AG09319 (cell line): ENCODE measurements at places on chromosomes 13 and 19.
A peak's percentile ranks its signal among the peaks of the same experiment; 100 is the strongest.

- DNase-seq: no peak
Observed at GRCh38 chr19:3146677-3147100, 10.9 kb downstream of the GNA15 start.

DNA sequence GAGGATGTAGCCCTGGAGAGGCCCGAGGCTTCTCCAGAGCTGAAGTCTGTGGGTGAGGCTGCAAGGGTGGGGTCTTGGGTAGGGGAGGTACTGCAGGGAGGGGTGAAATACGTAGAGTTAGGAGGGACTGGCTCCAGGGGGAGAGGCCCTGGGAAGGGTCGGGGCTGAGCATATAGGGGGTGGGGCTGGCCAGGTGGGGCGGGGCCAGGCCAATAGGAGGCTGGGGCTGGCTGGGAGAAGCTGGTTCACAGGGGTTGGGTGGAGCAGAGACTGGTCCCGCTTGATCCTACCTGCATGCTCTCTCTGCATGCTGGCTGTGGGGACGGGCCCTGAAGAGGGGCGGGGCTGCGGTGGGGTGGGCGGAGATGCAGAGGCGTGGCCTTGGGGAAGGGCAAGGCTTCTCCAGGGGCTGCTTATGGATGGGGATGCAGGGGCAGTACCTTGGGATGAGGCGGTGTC lies 51.9 kb downstream of the CELF5 start:
- DNase-seq: no peak

DNA sequence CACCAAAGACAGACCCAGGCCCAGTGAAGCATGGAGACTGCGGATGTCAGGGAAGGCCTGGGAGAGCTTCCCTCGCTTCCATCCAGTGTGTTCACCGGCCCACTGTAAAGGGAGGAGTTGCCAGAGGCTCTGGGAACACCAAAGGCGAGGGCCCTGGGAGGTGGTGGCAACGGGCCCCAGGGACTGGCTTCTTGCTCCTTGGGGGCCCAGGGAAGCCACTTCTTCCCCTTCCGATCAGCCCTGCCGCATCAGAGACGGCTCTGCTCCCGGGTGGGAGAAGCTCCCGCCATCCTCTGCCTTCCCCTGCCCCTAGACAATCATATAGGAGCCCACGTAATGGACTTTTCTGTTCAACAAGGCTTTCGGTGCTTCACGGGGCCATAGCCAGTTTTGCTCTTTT lies 83.4 kb upstream of the GPR183 start:
- DNase-seq: no peak

GRCh38 chr19:49667473-49667872 lies 1.7 kb downstream of the BCL2L12 start:
- no peak for DNase-seq

GRCh38 chr19:31340042-31341025 lies 8.9 kb downstream of the TSHZ3 start:
- peak; percentile 85 for DNase-seq

GRCh38 chr19:10878253-10878652 lies 6.9 kb downstream of the CARM1 start:
- DNase-seq: no peak

DNA sequence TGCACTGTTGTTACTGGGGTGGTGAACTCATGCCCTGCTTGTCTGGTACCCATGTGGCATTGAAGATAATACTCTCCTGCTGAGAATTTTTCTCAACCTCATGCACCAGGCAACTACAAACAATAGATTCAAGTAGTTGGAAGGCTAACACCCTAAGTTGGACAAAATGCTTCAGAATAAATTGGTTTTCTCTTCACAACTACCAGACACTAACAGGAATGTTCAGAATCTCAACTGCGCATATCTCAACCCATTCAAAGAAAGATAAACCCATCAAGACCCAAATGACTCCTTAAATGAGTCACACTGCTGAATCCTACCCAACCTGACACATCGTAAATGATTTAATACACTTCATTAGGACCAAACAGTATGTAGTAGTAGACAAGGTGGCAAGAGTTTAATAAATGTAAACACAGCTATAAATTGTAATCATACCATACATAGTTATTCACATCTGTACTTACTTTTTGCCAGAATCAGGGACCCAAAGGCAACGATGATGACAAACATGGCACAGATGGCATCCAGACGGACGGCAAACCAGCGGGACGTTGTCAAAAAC lies 227.4 kb downstream of the ABCC4 start:
- DNase-seq: no peak

DNA sequence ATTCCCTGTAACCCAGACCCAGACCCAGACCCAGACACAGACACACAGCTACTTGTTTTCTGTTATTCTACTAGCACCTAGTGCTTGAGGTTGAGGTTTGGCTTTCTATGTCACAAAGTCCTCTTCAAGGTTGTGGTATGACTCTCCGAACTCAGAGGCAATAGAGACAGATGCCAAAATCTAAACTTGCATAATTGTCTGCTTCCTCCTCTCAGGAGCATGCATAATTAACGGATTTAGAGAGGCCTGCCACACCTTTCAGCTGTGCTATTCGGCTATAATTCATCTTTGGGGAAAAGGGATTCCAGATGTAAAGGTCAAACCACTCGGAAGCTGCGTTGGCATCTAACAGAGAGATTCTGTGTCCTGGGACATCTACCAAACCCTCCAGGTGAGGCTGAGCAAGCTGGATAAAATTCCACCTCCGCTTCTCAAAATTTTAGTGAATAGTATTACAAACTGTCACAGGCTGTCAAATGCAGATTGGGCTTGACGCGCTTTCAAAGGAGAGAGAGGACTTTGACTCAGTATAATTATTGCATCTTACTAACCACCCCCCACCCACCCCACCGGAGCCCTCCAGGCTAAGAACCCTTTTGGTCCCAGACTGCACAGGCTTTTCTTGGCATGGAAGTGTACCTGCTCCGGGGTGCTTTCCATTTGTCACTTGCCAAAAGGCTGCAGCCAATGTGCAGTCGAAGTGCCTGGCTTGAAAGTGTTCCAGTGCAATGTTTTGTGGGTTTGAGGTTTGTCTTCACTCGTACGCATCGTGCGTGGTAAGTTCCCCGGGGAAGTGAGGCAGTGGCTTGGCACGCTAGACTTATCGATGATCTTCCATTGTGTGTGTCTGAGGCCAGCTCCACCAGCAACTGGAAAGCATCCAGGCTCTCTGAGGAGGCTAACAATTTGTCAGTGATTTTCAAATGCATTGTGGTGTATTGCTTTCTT lies 194.1 kb downstream of the TDRD3 start:
- peak; percentile 30 for DNase-seq

- DNase-seq: no peak
Observed at GRCh38 chr19:48867123-48867745, 1.2 kb downstream of the PLEKHA4 start.

DNA sequence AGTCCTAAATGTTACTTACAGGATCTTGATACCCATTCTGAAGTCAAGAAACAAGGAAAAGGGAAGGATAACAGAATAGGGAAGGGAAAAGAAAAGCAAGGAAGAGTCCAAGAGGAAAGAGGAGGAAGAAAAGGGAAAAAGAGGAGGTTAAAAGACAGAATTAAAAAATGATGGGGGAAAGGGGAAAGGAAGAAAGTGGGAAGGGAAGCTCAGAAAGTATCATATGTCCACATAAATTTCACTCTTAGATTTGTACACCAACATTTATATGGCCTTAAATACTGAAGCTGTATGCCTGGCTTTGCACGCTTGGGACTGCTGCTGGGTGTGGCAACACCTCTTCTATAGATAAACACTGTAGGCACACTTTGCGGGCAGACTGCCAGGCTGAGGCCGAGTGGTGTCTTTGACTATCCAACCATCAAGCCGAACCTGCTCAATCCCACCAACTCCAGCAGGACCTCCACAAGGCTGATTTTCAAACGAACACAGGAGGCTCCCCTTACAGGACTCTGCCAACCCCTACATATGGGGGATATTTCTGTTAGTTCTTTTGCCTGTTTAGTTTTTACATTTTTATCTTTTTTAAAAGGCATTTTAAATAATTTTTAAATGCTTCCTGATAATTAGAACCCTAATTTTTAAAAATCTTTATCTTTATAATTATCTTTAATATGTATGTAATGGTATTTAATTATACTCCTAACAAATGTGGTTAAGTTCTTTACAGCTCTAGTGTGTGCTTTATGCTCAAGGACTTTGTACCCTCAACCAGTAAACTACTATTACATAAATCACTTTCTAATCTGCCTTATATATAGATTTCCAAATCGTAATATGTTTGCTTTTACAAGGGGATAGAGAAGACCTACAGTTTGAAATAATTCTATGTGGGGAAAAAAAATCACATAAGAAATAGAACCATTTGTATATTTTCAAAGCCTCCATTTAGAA lies 154.2 kb downstream of the DIAPH3 start:
- no peak for DNase-seq

DNA sequence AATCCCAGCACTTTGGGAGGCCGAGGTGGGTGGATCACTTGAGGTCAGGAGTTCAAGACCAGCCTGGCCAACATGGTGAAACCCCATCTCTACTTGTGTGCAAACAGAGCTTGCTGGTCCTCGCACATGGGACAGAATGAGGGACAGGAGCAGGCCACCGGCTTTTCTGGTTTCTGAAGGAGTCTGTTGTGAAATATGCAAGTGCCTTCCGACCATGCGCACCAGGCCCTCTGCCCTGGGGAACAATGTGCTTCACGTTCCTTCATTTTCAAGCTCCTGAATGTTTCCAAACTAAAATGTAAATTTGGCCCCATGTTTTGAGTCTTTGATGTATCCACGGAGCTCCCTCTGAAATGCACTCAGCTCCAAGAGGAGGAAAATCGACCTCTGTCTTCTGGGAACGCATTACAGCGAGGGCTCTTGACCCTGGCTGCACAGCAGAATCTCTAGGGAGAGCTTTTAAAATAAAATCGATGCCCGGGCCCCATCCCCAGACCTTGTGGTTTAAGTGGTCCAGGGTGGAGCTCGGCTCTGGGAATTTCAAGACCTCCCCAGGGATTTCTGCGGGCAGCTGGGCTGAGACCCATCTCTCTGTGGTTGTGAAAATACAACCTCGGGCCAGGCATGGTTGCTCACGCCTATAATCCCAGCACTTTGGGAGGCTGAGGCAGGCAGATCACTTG lies 9.3 kb upstream of the ACP4 start:
- no peak for DNase-seq

DNA sequence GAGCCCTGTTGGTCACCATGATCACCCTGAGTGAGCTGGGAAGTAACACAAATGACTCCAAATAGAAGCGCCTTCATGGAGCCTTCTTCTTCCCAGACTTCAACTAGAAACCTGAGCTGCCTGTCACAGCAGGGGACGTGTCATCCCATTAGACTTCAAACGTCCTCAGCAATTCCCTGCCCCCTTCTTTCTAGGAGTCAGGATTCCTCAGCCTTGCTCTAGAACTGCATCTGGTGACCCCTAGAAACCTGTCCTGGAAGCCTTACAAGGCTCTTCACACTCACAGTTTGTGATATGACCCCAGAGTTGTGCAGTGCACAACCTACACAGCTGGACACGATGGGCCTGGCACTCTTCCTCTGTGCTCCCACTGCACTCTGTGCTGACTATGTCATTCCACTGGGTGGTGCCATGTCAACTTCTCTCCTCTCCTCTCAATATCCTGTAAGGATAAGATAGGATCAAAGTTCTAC lies 23.6 kb upstream of the TTYH1 start:
- DNase-seq: no peak

DNA sequence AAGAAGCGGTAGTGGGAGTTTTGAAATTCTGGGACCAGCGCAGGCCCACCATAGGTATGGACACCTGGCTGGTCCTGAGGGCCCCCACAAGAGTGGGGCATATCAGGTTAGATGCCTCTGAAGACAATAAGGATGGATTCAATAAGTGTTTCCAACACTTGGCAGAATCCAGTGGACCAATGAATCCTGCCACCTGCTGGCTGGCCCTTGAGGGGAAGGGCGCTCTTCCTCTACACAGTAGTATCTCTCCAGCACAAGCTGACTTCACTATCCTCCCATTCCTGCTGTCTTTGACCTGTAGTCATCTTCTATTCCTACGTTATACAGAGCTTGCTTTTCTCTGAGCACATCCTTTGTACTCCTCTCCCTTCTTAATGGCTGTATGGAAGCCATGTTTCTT lies 199.7 kb upstream of the TSHZ3 start:
- peak; percentile 19 for DNase-seq

GRCh38 chr13:73991884-73992283 lies 142.3 kb downstream of the KLF12 start:
- DNase-seq: no peak

- DNase-seq: no peak
Observed at GRCh38 chr19:30419568-30420180, 47.5 kb downstream of the ZNF536 start.

DNA sequence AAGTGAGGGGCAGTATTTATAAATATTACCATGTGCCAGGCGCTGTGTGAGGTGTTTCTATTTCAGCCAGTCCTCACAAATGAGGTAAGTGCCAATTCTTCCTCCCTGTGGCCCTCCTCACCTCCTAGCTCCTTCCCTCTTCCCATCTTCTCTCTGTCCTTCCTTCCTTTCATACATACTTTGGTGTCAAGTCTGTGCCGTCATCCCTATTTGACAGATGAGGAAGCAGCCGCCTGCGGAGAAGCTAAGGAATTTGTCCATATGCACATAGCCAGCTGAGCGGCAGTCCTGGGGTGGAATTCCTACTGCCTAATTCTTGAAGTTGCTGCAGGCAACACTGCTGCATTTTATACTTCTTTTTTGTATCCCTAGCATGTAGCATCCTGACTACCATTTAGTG lies 150.8 kb downstream of the B3GLCT start:
- DNase-seq: no peak

- no peak for DNase-seq
Observed at GRCh38 chr13:91934354-91934753, 535.9 kb downstream of the GPC5 start.

GRCh38 chr19:21587549-21587948 lies 82.1 kb downstream of the ZNF429 start:
- no peak for DNase-seq

DNA sequence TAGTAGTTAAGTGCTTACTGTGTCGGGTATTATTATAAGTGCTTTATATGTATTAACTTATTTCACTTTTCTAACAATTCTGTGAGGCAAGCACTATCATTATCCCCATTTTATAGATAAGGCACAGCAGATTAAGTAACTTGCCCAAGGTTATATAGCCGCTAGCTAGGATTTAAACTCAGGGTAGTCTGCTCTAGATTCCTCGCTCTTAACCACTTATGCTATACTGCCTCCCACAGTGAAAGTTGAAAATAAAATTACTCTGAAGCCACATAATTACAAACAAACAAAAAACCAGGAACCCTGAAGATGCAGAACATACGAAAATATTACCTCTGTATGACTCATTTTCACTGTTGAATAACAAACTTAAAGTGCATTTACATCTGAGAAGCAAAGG lies 3.9 kb downstream of the TEX30 start:
- DNase-seq: no peak

GRCh38 chr19:19871932-19872331 lies 6.2 kb downstream of the ZNF253 start:
- DNase-seq: no peak
